Prostate gland (tissue), 2 donors: ENCODE measurements at places on chromosomes 11 and 22. TPM values are rescaled to one million over a fixed set of nuclear protein-coding genes. Genes with fewer than 3 reads are reported as not detected.

CARD16 gene
- total RNA-seq, result 7.9 TPM

GRCh38 chr11:88341522-88342251 is 4.2 kb upstream of the CTSC start:
- DNase-seq, result no peak

GGTLC2 gene
- 1.4 TPM for total RNA-seq

DNA sequence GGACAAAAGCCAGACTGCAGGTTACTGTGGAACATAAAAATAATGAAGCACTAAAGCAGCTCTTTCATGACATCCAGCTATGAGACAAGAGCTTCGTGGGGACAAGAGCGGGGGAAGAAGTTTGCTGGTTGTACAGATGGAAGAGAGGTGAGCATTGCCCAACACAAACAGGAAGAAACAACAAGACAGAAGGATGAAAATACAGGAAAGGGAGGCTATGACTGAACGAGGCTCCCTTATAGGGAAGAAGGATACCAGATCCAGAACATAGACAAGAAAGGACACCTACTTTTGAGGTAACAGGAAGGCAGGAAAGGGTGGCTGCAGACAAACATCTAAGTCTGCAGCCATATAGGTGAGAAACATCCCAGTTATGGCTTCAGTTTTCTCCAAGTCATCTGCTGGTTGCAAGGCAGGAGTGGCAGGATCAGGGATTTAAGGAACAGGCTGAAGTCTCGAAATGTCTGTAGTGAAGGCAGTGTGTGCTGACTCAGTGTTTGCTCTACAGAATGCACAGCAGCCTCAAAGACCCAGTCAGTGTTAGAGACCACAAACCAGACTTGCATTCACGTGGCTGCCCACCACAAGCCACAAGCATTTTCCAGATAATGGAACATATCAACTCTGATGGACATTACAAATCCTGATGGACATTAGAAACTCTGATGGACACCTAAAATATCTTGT is 1.9 kb downstream of the CLTCL1 start:
- DNase-seq, result no peak

DNA sequence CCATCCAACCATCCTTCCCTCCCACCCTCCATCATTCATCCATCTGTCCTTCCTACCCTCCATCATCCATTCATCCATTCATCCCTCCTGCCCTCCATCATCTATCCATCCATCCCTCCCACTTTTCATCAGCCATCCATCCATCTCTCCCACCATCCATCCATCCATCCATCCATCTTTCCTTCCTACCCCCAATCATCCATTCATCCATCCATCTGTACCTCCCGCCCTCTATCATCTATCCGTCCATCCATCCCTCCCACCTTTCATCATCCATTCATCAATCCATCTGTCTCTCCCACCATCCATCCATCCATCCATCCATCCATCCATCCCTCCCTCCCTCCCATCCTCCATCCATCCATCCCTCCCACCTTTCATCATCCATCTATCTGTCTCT is 968.8 kb downstream of the BRD1 start:
- no peak for DNase-seq

DNA sequence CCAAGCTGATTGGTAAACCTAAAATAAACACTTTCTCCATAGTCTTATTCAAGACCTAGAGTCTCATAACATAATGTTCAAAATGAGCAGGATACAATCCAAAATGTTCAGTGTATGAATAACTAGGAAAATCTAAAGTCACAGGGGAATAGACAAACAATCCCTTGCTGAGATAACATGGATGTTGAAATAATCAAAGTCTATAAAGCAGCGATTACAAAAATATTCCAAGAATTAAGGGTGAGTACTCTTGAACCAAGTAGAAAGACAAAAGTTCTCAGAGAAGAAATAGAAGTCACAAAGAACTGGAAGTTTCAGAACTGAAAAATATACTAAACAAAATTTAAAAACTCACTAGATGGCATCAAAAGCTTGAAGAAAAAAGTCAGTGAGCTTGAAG is 561.0 kb downstream of the INSC start:
- no peak for DNase-seq

GRCh38 chr22:20116376-20116950 is 559 bp downstream of the RANBP1 start:
- no peak for DNase-seq

TEF gene
- 26.2 TPM for total RNA-seq

HTR3B gene
- not detected for total RNA-seq

DNA sequence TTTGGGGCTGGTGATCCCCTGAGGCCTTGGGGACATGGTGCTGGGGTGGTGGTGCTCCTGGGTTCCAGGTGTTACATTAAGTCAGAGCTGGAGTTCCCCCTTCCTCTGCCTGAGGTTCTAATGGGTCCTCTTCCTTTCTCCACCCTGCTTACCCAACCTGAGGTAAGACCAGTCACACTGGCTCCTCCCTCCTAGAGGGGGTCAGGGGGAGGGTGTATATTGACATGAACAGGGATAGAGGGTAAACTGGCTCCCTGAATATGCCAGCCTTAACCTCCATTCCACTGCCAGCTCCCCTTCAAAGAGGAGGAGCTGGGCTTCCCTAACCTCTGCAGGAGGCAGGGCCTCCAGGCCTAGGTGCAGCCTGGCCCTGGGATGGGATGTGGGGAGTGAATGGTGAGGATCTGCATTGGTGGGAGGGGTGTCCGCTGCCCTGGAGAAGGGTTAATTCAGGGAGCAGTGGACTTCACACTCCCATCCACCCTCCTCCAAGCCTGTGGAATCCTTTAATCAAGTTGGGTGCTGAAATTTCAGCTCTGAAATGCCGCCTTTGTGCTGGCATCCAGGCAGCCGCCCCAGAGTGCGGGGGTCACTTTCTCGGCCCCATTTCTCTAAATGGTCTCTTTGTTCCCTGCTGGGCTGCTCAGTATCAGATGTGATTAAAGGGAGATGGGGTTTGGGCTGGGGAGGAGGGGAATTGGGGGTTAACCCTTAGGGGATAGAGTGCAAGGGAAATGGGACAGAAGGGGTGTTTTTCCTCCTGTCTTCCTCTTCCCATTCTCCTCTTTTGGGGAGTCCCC is 15.2 kb downstream of the POLR2F start:
- no peak for DNase-seq

NDUFA6 gene
- total RNA-seq, result 52.9 TPM

DNA sequence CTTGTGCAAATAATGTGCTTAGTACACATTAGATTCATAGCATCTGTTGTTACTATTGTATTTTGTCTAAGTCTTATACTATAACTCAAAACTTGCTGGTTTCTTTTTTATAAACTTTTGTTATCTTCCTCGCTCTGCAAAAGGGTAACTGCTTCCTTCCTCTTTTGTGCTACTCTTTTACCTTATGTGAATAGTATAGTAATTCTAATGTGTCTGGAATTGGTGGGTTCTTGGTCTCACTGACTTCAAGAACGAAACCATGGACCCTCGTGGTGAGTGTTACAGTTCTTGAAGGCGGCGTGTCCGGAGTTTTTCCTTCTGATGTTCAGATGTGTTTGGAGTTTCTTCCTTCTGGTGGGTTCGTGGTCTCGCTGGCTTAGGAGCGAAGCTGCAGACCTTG is 563.1 kb upstream of the LUZP2 start:
- DNase-seq, result no peak

SERPIND1 gene
- total RNA-seq, result not detected

- no peak for DNase-seq
Observed at GRCh38 chr11:103584021-103584420, 452.4 kb upstream of the DDI1 start.

DNA sequence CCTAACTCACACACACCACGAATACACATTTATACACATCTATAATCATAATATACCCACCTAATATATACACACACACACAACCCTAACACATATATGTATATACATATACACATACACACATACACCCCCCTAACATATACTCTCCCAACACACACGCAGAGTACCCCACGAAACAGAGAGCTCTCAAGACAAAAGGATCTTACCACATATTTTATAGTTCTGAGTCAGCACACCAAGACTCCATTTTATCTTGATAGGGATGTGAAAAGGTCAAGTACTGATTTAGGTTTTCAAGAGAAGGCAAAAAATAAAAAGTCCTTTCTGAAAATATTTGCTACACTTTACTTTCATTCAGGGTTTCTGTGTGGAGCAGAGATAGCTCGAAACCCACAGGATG is 1207.2 kb downstream of the LRRC4C start:
- no peak for DNase-seq

GRCh38 chr11:27839226-27839913 is 139.1 kb upstream of the BDNF start:
- DNase-seq, result no peak

- no peak for DNase-seq
Observed at GRCh38 chr11:65868076-65868667, 4.4 kb downstream of the EFEMP2 start.

- DNase-seq, result no peak
Observed at GRCh38 chr22:46815896-46816731, 53.7 kb downstream of the TBC1D22A start.

DNA sequence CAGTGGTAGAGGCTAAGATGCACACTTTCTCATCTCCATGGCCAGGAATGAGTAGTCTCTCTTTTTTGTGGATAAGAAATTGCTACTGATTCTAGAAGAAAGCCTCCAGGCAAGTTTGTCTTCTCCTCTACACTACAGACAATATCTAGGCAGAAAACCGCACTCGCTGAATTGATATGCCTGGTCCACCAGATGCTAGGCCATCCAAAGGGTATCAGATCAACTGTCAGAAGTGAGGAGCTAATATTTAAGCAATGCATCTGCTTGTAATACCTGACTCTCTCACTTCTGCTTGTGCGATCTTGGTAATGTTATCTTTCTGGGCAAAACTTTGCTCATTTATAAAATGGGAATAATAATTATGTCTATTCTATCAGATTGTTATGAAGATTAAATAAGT is 45.0 kb downstream of the CASP12 start:
- DNase-seq, result no peak

DNA sequence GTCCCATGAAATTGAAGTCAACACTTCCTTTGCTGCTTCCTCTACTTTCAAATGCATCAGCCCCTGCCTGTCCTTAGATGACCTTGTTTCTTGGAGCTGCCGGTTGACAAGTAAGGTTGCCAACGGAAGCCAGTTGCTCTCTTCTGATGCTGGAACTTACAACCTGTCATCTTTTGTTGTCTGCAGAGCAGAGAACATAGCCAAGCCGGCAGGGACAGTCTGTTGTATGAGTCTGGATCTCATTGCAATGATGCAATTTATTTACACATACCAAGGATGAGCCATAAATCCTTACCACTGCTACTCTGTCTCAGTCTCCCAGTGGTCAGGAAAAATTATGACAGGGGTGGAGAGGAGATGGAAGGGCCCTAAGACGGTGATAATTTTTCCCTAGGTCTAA is 151.4 kb downstream of the BLID start:
- DNase-seq, result no peak

GRCh38 chr11:117743121-117743815 is 53.7 kb downstream of the DSCAML1 start:
- no peak for DNase-seq

SPDYC gene
- not detected for total RNA-seq

RAD9A gene
- total RNA-seq, result 30.2 TPM

APOA5 gene
- total RNA-seq, result not detected
